Cardiac muscle cell (in vitro differentiated cells and primary cell): ENCODE measurements at places on chromosomes 6 and 20. TPM values are rescaled to one million over a fixed set of nuclear protein-coding genes. Genes with fewer than 3 reads are reported as not detected.

The TOX2 gene
- total RNA-seq, result 0.09 TPM in 1 of 2 replicates, not detected in the other

The POU5F1 gene
- total RNA-seq, result 1.5 and 1.6 TPM in 2 replicates

The COMMD7 gene
- total RNA-seq, result 36.1 and 51.0 TPM in 2 replicates

The RAET1L gene
- total RNA-seq, result not detected in 2 replicates

The PRDM1 gene
- 0.56 and 2.4 TPM in 2 replicates for total RNA-seq

The CALHM4 gene
- total RNA-seq, result not detected in 2 replicates

The IL17F gene
- not detected in 2 replicates for total RNA-seq

The PRR18 gene
- total RNA-seq, result 0.12 and 0.92 TPM in 2 replicates

The FAM83C gene
- total RNA-seq, result 0.49 TPM in 1 of 2 replicates, not detected in the other
